ENCODE measurements at places on chromosomes 7 and 10. TPM values are rescaled to one million over a fixed set of nuclear protein-coding genes. Genes with fewer than 3 reads are reported as not detected.

MYL7 gene
- 0.82 TPM for total RNA-seq

IFRD1 gene
- total RNA-seq = 47.4 TPM

SRI gene
- 99.0 TPM for total RNA-seq

TUBAL3 gene
- total RNA-seq = not detected

STK31 gene
- total RNA-seq = not detected

YKT6 gene
- total RNA-seq = 128 TPM

SPAM1 gene
- not detected for total RNA-seq

RBM33 gene
- 38.8 TPM for total RNA-seq

GHRHR gene
- not detected for total RNA-seq

CALY gene
- total RNA-seq = not detected

ATP5MK gene
- total RNA-seq = 100 TPM

ING3 gene
- total RNA-seq = 8.5 TPM

All from smooth muscle cell of the coronary artery (primary cell).